ENCODE measurements at places on chromosomes 1 and 21. TPM values are rescaled to one million over a fixed set of nuclear protein-coding genes. Genes with fewer than 3 reads are reported as not detected.

OR10Z1 gene
- not detected for total RNA-seq

DNA sequence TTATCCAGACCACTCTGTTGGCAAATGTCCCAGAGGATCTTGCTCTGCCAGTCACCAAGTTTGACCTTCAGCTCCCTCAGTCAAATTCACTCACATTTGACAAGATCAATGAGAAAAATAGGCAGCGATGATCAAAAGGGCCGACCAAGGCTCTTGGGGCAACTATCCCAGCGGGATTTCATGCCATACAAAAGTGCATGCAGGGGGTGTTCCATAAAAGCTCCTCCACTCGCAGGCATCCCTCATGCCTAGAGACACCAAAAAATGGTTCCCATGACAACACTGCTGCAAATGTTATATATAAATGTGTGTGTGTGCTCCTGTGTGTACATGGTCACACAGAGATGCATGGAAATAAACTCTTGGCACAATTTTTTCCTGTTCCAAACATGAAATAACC, 16.2 kb upstream of the EIF4G3 start:
- peaks cover 68% of the 10 kb centered on the region for H3K27me3 ChIP-seq
- no peaks in the 10 kb centered on the region for H3K4me1 ChIP-seq
- H3K27ac ChIP-seq: no peak overlapping the region

AGPAT3 gene
- total RNA-seq: 7.8 TPM

DNA sequence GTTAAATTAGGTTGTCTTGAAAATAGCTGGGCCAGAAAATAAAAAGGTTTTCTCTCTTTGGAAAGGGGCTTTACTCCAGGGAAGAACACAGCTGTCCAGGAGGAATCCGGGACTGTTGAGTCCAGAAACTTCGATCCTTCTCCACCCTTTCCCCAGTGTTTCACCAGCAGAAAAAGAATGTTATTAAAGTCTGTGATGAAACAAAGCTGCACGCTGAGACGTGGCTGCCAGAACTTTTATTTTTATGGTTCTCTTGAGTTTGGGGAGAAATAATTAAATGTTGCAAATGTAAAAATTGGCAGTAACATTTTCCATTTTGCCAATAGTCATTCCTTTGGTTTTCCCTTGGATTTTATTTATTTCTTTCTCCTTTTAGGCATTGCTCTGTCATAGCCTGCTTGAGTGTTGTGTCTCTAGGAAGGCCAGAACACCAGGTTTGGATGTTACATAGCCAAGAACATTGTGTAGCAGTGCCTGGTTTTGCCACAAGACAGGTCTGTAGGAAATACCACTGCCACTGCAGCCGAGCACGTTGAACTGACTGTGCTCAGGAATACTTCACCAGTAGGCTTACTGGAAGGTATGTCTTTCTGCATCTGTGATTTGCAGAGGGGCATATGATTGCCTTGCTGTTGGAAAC, 87.4 kb downstream of the ROR1 start:
- H3K4me1 ChIP-seq: peaks cover 58% of the 10 kb centered on the region
- DNase-seq: no peak
- H3K27me3 ChIP-seq: no peaks in the 10 kb centered on the region
- no peaks in the 10 kb centered on the region for H3K36me3 ChIP-seq

BARHL2 gene
- not detected for total RNA-seq

- no peak overlapping the region for H3K27ac ChIP-seq
- H3K4me1 ChIP-seq: no peaks in the 10 kb centered on the region
- no peak overlapping the region for H3K4me3 ChIP-seq
- DNase-seq: no peak
- H3K36me3 ChIP-seq: no peaks in the 10 kb centered on the region
These were observed 79.5 kb upstream of the GREM2 start for GRCh38 chr1:240691501-240691900.

All from neural progenitor cell (in vitro differentiated cells).